ENCODE measurements at places on chromosomes 6 and 20.

- DNase-seq, result no peak
Observed at GRCh38 chr20:62063981-62064769, 1.5 kb downstream of the TAF4 start.

GRCh38 chr6:3372912-3373554 lies 83.8 kb downstream of the SLC22A23 start:
- DNase-seq, result no peak

- DNase-seq, result no peak
Observed at GRCh38 chr6:47407300-47408281, 70.0 kb upstream of the CD2AP start.

- DNase-seq, result no peak
Observed at GRCh38 chr6:111734068-111735061, 128.7 kb upstream of the TRAF3IP2 start.

DNA sequence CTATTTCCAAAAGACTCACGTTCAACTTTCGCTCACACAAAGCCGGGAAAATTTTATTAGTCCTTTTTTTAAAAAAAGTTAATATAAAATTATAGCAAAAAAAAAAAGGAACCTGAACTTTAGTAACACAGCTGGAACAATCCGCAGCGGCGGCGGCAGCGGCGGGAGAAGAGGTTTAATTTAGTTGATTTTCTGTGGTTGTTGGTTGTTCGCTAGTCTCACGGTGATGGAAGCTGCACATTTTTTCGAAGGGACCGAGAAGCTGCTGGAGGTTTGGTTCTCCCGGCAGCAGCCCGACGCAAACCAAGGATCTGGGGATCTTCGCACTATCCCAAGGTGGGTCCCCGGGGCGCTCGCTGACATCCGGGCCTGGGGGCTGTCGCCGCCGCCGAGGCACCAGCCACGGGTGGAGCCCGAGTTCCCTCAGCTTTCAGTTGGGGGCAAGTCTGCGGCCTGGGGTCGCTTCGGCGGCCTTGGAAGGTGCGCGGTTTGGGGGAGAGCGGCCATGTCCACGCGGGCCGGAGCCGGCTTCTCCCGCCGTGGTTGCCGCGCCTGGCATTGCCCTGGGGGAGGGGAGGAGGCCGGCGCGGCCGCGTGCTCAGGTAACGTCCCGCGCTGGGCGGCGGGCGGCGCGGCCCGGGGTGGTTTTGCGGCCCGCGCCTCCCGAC lies 429 bp downstream of the AMD1 start:
- DNase-seq, result peak; percentile 78

DNA sequence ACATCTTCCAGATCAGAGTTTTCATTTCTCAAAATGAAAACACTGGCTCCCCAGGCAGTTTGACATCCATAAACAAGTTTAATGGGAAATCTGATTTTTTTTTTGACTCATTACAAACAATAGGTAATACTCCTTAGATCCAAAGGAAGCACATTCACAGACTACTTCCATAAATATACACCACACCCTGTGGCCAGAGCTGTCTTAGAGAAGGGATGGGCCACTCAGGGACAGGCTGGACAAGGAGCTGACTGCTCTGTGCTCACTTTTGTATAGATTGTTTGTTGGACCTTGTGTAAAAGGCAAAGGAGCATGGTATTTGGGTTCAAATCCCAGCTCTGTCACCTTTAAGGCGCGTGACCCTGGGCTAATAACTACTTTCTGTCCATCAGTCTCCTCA lies 12.8 kb upstream of the DDO start:
- no peak for DNase-seq

- DNase-seq, result no peak
Observed at GRCh38 chr20:38094373-38094891, 60.9 kb downstream of the RPRD1B start.

DNA sequence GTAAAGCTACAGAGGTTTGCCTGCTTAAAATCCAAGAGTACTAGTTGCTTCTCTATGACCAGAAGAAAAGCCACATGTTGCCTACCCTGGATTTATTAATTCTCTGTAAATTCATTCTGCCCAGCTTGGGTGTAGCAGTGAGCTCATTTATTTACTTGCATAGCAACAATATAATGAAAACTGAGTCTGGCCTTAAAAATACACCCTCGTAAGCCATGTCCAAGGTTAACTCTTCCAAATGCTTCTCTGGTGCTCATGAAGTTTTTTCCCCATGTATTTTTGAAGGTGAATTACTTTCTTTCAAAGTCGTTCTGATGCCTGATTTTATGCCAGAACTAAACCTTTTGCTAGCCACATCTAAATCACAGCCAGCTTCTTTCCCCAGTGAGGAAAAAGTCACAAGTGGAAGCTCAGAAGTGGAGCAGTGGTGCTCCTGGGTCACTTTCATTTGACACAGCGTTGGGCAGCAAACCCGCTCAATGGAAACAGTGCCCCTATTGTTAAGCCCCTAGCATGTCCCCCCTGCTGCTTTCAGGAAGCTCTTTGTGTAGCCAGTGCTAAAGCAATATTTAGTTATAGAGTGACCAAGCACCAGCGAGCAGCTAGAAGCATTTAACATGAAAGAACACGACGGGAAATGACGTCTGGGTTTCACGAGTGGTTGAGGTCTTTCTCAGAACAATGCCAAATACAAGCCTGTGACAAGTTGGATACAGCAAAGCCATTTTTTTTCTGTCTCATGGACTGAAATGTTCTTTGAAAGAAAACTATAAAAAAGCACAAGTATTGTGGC lies 29.8 kb downstream of the NEDD9 start:
- no peak for DNase-seq

DNA sequence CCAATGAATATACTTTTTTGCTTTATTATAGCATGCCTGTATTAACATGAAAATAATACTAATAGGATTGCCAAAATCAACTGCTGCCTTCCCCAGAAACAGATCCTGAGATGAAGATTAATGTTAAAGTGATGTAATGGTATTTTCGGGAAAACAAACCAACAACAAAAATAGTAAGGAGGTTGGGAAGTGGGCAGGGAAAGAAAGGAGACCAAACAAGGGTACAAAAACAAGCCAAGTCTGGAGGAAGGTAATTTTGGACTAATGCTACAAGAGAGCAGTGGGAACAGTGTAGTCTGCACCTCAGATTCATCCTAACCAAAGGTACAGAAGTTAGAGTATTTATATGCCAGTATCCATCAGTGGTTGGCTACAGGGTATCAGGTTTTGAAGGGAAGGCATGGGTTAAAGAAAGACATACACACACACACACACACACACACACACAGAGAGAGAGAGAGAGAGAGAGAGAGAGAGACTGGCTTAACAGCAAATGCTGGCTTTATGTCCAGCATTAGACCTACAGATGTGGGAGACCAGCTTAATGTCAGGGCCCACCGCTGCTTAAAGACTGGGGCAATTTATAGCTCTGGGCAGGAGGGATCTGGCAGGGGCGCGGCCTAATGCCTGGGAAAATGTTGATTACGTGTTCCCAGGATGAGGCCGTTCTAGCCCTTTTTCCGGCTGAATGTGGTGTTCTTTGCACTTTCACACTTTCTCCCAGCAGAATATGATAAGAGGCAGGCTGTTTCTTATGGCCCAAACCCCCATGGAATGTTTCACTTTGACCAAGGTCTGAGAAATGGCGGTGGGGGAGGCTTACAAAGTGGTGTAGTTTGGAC lies 3.8 kb upstream of the SLC17A1 start:
- no peak for DNase-seq

DNA sequence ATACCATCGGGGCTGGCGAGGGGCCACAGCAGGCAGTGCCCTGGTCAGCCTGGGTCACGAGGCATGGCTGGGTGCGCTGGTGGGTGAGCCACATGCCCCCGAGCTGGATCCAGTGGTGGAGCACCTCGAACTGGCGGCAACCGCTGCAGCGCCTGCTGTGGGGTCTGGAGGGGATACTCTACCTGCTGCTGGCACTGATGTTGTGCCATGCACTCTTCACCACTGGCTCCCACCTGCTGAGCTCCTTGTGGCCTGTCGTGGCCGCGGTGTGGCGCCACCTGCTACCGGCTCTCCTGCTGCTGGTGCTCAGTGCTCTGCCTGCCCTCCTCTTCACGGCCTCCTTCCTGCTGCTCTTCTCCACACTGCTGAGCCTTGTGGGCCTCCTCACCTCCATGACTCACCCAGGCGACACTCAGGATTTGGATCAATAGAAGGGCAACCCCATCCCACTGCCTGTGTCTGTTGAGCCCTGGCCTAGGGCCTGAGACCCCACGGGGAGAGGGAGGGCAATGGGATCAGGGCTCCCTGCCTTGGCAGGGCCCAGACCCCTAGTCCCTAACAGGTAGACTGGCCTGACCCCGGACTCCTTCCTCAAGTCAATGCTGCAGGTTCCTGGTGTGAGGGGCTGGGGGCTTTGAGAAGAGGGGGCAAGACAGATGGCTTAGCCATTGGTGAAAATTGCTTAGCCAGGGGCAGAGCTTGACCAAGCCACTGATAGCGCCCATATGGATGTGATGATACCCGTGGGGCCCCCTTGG lies 598 bp downstream of the TMEM239 start:
- no peak for DNase-seq

DNA sequence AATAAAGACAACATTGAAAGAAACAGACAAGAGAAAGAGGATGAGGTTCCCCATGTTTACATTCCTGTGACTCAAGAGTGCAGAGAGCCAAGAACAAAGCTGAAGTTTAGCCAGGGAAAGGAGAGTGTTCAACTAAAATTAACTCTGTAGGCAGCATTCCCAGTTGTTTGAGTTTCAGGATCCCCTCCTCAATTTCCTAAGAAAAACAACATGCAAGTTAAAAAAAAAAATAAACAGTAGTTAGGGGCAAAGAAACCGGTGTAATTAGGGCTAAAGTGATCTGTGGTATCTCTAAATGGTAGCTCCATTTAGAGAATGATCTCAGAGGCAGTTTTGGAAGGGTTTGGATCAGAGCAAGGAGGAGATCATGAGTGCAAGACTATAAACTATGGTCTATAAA lies 30.9 kb upstream of the RAB23 start:
- no peak for DNase-seq

GRCh38 chr6:157281570-157281969 lies 41.7 kb downstream of the TMEM242 start:
- DNase-seq, result peak; percentile 36

DNA sequence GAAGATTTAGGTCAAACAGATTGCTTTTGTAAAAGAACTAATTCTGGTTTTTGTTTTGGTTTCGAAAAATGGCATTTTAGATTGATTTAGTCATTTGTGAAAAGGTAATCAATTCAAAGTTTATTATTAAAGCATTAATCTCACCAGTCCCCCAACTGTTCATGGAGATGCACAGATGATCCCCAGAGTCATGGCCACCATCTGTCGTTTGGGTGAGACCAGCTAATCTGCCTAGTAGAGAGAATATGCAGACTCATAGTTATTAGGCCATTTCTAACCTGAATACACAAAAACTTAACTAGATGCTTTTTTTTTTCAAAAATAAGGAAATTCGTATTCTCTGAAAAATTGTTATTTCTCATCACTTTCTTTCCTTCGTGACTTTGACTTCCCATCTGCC lies 58.1 kb downstream of the C6orf58 start:
- DNase-seq, result no peak

DNA sequence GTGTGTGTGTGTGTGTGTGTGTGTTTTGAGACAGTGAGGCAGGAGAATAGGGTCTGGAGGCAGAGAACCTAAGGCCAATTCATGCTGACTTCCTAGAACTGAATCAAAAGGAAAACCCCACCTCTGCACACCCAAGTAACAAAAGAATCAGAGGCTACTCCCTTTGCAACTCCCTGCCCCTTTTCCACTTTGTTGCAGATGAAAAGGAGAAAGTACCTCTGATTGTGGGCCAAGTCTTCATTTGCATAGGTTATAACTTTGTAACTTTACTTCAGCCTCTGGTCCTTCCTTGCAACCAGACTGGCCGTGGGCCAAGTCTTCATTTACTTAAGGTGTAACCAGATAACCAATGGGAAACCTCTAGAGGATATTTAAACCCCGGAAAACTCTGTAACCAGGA lies 168.8 kb downstream of the EYA2 start:
- no peak for DNase-seq

GRCh38 chr6:8947900-8948299 lies 512.6 kb upstream of the SLC35B3 start:
- no peak for DNase-seq

DNA sequence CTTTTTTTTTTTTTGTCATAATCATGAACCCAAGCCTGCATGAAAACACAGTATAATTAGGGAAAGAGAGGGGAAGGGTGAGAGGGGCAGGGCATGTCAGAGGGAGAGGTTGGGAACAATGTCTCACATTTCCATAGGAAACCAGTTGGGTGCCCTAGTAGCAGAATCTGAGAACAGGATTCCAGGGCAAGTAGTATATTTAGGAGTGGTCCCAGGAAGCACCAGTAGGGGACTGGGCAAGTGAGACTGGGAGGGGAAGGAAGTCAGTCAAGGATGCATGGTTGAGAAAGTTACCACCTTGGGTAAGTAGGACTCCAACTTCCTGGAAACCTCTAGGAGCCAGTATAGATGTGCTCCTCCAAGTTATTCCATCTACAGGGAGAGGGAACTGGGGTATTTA lies 88.6 kb upstream of the MAFB start:
- no peak for DNase-seq

DNA sequence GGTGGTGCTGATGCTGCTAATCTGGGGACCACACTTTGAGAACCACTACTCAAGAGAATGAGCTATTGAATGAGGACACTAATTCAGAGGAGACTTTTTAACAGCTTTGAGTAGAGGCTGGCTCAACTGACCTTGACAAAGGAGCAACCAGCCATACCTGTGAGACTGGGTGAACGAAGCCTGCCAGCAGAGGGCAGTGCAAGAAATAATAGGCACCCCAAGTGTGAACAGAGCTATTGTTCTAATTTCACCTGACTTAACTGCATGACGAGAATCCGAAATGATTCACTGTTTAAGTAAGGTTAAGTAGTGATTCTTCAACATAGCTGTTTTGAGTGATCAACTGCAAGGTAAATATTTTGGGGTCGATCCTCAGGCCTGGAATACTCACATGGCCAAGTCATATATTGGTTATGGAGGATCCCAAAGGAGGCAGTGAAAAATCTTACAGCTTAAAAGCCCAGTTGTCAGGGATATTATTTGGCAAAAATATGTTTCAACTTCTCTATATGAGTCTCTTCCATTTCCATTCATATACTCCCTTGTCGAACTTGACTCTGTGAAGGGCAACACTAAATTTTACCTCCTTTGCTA lies 550.5 kb upstream of the MARCKS start:
- DNase-seq, result no peak

- no peak for DNase-seq
Observed at GRCh38 chr6:110646951-110647910, 168.0 kb downstream of the CDK19 start.

GRCh38 chr6:3757241-3757641 lies 5.7 kb upstream of the PXDC1 start:
- DNase-seq, result peak; percentile 40

DNA sequence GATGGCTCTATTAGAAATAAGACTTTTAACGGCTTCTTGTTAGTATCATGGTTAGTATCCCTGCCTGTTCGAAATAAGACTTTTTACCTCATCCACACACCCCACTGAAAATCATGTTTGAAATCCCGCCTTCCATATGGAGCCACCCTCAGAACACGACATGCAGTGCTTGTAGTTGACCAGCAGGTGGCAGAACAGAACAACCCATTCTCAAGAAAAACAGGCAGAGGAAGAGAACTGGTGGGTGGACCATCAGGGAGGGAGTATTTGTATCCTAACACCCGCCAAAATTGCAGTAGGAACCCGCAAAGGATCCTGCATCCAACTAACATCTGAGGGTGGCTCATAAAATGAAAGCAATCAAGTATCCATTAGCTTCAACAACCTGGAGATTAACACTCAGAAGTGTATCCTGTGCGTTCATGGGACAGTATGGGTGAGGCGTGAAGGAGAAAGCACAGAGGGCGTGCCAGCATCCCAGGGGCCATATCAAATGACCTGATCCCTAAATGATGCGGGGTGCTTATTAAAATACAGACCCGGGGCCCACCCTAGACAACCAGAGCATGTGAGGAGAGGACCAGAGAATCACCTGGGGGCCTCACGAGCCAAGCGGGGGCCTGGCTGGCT lies 89.6 kb upstream of the NHSL1 start:
- no peak for DNase-seq

Measured in left forelimb (tissue), 1 donor.